NCI-H1436 treated with DMSO at 0.1 percent for 48 hours (cell line): ENCODE measurements at places on chromosomes 13 and 19.

GRCh38 chr19:6717036-6717435 is 3.4 kb downstream of the C3 start:
- no peak for DNase-seq

- no peak for DNase-seq
These were observed 2.7 kb downstream of the ZNF574 start for GRCh38 chr19:42078538-42079275.

DNA sequence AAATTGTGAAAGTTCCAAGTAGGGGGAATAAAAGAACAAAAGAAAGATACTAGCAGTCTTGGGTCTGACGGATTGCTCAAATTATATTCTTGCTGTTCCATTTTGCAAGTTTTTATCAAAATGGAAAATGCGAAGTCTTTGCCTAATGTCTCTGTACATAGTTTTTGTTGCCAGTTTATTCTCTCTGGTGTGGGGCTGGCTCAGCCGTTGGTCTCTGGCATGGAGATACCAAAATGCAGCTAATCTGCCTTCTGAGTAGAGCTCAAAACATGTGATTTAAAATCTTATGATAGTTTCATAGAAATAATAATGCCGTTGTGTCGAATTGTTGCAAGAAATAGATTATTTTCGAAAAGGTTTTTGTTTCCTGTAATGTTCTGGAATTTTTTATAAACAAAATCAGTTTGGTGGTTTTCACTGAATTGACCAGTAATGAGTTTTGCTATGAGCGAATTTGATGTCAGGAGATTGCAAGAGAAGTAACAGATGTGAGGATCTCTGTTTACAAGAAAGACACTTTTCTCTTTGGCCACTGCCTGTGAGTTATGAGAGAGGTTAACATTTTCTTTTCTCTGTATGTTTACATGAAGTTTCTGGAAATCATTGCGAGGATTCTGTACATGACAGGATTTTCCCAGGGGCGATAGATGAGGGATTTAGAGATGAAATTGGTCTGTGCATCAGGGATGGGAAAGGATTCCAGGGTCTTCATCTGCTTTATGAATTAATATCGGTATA is 147.0 kb downstream of the DCT start:
- no peak for DNase-seq

DNA sequence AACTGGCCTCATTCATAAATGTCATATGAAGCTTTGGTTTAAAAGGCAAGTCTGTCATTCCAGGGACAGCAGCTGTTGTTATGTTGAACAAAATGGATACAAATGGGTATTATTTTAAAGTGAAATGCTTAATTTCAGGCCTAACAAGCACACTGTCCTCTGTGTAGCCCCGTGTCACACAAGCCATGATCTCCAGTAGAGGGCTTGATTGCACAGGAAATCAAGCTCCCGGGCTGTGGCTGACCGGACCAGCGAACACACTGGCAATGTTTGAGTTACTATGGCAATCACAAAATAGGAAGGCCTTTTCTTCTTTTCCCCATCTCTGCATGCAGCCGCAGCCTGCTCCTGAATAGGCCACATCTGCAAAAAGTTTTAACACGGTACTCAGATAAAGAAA is 64.0 kb upstream of the GSX1 start:
- no peak for DNase-seq

DNA sequence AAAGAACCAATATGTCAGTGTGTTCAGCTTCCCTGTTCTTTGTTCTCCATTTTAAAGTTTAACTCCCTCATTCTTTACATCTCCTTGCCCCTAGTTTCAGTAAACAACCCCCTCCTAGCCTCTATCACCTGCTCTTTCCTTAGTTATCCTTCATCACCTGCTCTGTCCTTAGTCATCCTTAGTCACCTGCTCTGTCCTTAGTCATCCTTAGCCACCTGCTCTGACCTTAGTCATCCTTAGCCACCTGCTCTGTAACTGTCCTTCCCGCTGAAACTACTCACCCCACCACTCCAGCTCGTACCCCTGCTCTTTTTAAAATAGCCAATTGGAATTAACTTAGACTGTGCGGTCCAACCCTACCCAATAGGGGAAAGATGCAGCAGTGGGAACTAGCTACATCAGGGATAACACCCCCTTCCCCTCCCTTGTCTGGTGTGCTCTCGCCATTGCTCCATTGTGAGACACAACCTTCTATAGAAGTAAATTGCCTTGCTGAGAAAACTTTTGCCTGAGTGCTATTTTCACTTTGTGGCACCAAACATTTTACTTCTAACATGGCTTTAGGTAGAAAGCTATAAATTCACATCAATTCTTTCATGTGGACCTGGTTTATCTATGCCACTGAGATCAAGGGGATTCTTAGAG is 16.2 kb downstream of the EDNRB start:
- no peak for DNase-seq

DNA sequence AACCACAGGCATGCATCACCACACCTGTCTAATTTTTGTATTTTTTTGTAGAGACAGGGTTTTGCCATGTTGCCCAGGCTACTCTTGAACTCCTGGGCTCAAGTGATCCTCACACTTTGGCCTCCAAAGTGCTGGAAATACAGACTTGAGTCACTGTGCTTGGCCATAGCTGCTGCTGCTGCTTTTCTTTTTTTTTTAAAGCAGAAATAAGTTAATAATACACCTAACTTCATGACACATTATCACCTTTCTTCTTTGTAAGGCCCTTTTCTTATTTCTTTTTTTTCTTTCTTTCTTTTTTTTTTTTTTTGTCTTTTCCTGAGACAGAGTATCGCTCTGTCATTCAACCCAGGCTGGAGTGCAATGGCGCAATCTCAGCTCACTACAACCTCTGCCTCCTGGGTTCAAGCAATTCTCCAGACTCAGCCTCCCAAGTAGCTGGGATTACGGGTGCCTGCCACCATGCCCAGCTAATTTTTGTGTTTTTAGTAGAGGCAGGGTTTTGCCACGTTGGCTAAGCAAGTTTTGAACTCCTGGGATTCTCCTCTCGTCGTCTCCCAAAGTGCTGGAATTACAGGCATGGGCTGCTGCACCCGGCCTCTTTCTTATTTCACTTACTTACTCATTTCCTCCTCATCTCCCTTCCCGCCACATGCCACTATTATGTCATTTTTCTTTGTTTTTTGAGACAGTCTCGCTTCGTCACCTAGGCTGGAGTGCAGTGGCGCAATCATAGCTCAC is 8.7 kb downstream of the SHKBP1 start:
- DNase-seq: no peak

DNA sequence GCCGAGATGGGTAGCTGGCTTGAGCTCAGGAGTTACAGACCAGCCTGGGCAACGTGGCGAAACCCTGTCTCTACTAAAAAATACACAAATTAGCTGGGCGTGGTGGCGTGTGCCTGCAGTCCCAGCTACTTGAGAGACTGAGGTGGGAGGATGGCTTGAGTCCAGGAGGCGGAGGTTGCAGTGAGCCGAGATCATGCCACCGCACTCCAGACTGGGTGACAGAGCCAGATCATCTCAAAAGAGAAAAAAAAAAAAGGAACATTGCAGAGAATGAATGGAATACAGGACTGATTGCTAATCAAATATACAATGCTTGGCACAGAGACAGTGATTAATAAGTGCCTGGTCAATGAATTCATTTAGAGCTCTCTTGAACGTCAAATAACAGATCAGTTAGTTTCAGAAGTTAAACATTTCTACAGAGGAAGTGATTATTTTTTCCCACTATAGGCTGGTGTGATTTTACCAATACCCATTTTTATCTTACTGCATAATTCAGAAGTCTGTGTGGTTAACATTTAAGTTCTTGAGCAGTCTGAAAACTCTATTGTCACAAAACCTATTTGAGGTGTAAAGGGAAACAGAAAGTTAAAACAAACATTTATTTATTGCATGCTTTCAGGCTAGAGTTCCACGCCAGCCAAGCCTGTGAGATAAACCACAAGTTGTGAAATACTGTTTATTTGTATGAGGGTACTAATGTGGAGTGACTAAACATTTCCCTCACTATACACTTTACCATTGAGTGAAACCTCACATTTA is 7.7 kb upstream of the TBC1D4 start:
- DNase-seq: no peak
